D721Med (cell line): ENCODE measurements at places on chromosomes 11 and 22.

- DNase-seq: no peak
These were observed 593 bp downstream of the SSH3 start for GRCh38 chr11:67303835-67304411.

DNA sequence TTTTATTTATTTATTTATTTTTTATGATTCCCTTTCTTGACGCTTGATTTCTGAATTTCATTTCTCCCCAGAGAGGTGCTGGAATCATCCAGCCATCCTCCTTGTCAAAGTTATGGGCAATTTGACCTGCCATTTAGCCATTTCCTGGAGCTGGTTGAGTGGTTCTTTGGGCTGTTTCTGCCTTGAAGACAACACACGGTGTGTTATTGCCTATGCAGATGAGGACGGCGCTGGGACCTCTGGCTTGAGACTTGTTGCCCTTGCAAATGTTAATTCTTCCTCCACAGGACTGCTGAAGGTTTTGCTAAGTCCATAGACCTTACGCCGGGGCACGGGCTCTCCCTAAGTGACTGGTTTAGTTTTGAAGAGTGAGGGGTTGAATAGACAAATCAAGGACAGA lies 147.9 kb upstream of the PLET1 start:
- no peak for DNase-seq

- DNase-seq: no peak
These were observed 38.5 kb upstream of the LRRC4C start for GRCh38 chr11:41497974-41498373.

GRCh38 chr11:26522912-26523610 lies 49.0 kb downstream of the MUC15 start:
- no peak for DNase-seq

DNA sequence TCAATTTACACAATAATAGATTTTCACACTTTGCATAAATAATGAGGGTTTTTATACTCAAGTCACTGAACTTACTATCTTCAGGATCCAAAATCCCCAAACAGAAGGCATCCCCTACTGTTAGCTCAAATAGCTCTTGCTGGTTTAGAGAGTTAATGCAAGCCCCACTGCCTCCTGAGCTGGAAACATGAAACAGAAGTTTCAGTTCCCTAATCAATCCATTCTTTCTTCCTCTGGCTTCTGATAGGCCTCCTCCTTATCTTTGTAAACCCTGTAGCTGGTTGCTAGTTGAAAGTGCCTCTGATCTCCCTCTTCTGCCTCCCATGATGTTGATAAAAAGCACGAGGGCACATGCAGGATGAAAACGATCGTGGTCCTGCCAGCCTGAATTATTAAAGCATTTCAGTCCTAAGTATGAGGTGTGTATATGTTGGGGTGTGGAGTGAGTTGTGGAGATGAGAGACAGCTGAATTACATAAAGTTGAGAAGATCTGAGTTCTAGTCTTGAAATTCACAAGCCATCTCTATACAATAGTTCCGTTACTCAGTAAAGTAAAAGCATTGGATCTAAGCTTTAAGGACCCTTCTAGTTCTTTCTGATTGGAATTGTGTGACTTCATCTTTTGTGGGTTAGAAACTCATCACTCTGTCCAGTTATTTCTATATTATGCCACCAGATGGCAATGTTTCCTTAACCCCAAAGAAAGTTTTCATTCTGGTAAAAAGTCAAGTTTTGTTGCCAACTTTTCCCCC lies 35.0 kb upstream of the EHF start:
- DNase-seq: no peak

DNA sequence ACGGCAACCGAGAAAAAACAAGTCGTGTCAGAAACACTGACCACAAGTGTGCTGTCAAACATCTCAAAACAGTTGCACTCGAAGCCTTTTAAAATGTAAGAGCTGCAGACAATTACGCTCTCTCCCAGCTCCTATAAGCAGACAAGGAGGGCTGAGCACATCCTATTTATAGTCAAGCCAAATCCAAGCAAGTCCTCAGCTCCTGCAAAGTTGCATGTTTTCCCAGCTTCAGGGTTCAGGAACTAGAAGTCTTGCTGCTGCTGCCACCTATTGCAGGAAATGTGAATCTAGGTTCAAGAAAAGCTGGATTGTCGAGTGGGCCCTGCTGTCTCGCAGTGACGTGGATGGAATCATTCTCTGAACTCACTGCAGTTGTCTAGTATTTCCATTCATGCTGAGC lies 15.5 kb downstream of the EFCAB6 start:
- no peak for DNase-seq

GRCh38 chr22:35961480-35962295 lies 66.9 kb downstream of the RBFOX2 start:
- no peak for DNase-seq

DNA sequence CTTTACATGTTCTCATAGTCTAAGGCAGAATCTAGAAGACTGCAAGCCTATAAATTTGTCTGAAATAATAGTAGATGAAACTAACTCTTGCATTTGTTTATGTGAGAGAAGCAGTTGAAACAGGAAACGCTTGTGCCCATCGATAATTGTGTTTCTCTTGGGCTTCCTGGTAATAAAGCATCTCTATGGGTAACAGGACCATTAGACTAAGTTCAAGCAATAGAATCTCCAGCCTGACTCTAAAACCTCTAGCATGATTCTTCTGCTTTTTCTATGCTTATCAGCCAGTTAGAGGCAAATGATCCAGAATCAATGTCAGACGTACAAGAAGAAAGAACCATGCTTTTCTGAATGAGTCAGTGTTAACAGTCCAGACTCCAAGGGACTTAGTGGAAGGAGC lies 1734.4 kb downstream of the LRRC4C start:
- no peak for DNase-seq

DNA sequence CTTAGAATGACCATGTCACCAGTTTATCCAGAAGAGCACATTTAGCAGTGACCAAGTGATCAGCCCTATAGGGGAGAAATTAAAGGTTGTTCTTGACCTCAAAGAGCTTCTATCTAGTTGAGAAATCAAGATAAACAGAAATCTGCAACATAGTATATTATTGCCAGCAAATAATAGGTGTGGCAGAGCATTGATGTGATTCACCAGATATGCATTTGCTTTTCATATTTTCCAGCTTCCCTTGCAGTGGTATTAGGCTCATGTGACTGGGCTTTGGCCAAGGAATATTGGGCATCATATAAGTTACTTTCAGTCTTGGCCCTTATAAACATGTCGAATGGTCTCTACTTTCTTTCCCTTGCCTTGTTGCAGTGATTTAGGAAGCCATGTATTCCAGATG lies 34.5 kb downstream of the COMMD9 start:
- no peak for DNase-seq

- DNase-seq: no peak
These were observed 11.6 kb upstream of the APOBEC3B start for GRCh38 chr22:38970551-38970950.

GRCh38 chr22:48709453-48709852 lies 1118.2 kb downstream of the BRD1 start:
- no peak for DNase-seq

DNA sequence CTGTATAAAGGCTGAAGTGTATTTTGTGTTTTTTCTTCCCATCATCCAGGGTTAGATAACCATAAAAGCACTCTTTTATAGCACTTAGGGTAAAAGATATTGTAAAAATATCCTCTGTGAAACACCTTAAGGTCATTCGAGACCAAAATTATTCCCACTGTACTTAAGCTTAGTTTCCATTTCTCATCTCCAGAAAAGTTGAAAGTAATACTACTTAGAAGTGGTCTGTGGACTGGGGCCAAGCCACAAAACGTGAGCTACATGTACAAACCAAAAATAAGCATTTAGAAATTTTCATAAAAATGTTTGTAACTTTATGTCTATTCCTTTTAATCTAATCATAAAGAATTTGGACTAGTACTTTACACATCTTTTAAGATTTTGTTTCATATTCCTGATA lies 142.0 kb upstream of the NTM start:
- no peak for DNase-seq

GRCh38 chr22:39617342-39617741 lies 46.8 kb downstream of the CACNA1I start:
- no peak for DNase-seq

- no peak for DNase-seq
These were observed 20.9 kb upstream of the CYB5R3 start for GRCh38 chr22:42670046-42670445.

DNA sequence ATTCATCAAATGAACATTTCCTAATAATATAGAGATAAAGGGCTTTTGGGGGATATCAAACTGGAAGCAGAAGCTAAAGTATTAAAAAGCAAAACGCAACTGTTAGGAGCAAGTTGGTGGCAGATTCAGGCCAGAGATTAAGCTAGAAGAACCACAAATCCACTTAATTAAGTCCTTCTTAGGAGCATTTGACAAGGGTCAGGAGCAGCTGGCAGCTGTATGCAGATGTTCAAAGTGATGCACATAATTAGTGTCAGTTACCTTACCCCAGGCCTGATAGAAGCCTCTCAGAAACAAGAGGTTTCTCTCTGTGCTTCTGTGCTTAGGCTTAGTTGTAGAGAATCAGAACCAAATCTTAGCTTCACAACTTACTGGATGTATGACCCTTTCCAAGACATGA lies 546.5 kb upstream of the ANO5 start:
- DNase-seq: no peak

DNA sequence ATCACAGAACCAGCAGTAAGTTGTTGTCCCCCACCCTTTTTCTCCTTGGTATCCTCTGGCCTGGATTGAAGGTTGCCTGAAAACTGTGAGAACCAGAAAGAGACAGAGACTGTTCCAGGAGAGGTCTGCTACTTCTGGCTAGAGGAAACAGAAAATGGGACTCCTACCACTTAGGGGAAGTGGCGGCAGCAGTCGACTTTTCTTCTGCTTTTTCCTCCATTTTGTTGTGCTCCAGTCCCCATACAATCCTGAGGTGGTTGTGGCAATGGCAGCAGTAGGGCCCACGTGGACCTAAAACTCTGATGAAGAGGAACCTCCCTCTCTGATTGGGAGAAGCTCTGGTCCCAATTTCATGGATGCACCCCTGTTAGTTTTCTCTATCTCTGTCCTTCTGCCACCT lies 76.0 kb upstream of the SORL1 start:
- no peak for DNase-seq

- no peak for DNase-seq
These were observed 37.9 kb downstream of the CDPF1 start for GRCh38 chr22:46212195-46212594.

DNA sequence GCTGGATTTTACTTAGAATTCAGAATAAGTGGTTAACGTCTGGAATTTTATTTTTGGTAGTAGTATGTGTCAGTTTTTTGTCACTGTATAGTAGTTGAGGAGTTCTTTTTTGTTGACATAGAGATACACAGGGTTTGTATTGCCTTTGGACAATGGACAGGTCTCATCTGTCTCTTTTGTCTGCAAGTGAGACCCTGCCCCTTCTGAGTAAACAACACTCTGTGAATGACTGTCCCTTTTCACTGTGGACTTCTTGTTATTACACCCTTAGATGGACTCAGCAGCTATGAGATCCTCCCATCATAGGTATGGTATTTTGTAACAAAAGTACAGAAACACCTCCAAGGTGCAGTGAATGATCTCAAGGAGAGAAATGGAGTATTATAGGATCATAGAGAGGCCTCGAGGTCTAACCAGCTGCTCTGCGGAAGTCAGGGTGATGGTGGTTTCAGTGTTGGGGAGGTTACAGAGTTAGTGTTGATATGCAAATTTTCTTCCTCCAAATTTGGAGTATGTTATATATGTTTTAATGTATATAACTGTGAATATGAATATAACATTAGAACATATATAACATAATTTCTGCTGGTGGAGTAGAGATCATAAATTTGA lies 7.8 kb downstream of the PPP6R3 start:
- DNase-seq: no peak

DNA sequence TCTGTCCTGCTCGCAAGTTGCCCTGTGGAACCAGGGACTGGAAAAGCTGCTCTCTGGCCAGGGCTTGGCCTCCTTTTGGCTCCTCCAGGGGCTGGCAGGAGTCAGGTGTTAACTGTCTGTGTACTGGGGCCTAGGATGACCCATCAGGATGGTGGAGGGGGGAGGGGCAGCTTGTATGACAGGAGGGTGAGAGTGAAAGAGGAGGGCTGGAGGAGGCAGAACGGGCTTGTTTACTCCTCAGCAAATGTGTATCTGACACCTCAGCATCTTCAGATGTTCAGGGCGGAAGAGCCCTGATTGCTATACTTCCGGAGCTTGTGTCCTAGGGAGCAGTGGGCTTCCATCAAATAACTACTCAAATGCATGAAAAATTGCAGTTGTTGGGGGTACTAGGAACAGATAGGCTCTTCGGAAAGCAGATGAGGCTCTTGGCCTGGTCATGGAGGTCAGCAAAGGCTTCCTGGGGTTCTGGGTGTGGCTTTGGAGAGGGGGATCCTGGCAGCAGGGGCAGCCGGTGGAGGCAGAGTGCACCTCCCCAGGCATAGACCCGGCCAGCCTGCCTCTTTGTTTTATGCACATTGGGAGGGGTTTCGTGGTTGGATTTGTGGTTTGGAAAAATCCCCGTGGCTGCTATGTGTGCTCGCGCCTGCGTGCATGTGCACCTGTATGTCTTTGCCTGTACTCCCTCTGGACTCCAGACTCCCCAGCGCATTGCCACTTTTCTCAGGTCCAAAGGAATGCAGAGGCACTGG lies 31.2 kb downstream of the CD82 start:
- DNase-seq: no peak

DNA sequence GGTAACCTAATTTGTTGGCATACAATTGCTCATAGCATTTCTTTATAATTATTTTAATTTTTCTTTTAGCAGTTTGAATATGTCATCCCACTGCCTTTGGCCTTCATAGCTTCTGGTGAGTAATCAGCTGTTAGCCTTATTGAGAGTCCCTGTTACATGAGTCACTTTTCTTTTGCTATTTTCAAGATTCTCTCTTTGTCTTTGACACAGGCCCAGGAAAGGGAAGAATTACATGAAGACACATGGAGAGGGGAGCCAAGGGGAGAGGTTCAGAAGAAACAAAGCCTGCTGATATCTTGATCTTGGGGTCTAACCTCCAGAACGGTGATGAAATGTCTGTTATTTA lies 418.2 kb downstream of the METTL15 start:
- no peak for DNase-seq

DNA sequence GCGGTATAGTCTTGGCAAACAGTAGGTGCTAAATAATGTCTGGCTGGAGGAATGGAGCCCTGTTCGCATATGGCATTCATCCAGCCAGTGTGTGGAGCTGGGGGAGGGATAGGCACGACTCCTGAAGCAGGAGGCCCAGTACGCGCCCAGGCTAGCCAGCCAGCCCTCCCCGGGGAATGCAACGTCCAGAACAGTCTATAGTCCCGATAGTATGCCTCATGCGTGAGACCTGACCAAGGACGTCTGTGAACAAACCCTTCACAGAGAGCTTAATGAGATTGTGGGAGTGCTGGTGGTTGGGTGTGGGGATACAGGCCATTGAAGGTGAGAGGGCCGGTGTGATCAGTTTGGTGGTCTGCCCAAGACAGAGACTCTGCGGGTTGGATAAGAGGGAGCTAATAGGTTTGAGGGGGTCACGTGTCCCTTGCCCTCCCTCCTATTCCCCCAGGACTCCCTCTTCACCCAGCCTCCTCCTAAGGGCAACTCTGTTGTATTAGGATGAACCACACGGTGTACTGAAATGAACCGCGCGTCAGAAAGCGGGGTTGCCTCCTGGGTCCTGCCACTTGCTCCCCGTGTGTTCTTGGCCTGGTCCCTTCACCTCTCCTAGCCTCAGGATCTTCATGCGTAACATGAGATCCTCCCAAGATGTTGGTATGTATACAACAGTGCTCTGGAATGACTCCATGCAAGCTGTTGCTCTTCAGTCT lies 987 bp upstream of the GRIK4 start:
- DNase-seq: no peak
